ENCODE measurements at places on chromosomes 2 and 18.
A peak's percentile ranks its signal among the peaks of the same experiment; 100 is the strongest.

- no peak for DNase-seq
Observed at GRCh38 chr2:157246765-157247407, 10.6 kb upstream of the GALNT5 start.

- DNase-seq = peak; percentile 27
Observed at GRCh38 chr2:30666266-30666874, 140.9 kb downstream of the CAPN13 start.

- DNase-seq = no peak
Observed at GRCh38 chr2:188227713-188228112, 64.0 kb upstream of the GULP1 start.

DNA sequence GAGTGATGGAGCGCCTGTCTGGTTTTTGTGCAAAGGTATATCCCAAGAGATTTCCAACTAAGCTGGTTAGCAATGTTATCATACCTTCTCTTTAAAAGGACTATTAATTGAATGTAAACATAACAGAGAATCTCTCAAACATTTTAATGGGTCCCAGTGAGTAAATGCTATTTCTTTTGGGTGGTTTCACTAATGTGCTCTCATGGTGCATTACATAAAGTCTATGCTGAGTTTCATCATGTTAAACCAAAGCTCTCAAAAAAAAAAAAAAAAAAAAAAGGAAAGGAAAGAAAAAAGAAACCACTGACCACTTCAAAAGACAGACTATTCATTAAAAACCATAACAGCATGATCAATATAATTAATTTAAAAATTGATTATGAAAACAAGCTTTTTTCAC, 119.1 kb upstream of the SCN1A start:
- DNase-seq = no peak

DNA sequence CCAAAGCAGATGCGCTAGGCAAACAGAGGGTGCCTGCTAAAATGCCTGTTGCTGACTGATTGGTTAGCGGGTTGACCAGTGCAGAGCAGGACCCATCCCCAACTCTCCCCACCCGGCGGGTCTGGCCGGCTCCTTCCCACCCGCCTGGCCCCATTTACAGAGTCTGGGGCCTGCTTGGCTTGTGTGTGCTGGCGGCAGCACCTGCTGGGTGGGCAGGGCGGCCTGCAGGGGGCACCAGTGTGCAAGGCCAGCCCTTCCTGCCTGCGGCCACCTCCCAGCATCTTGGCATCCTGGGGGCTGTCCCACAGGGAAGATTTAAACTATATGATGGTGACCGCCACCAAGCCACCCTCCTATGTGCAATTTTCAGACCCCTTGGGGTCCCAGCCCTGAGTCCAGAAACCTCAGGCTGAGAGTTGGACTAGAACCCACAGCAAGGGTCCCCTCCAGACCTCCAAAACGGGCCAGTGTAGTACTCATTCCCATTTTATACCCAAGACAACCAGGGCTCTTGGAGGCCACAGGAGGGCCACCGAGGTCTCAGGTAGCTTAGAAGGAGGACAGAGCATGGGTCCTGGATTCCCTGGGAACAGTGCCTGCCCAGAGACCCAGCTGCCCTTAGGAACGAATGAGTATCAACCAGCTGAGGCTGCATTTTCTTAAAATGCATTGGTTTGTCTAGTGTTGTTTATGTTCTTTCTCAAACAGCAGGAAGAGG, 173.6 kb downstream of the SMAD7 start:
- peak; percentile 19 for DNase-seq

DNA sequence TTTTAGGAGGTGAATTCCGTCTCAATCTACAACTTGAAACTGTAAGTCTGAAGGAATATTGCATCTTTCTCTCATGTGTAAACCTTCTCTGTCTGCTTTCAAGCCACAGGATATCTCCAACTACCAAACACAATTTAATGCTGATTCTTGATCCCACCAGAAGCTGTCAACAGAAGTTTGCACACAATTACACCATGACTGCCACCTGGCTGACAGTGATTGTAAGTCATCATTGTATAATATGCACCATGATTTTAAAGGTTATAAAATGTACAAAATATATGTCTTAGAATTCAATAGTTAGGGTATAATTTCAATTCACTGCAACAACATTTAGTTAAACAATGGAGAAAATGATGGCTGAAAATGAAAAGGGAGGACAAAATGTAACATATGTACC, 18.4 kb downstream of the PREPL start:
- DNase-seq = peak; percentile 9

DNA sequence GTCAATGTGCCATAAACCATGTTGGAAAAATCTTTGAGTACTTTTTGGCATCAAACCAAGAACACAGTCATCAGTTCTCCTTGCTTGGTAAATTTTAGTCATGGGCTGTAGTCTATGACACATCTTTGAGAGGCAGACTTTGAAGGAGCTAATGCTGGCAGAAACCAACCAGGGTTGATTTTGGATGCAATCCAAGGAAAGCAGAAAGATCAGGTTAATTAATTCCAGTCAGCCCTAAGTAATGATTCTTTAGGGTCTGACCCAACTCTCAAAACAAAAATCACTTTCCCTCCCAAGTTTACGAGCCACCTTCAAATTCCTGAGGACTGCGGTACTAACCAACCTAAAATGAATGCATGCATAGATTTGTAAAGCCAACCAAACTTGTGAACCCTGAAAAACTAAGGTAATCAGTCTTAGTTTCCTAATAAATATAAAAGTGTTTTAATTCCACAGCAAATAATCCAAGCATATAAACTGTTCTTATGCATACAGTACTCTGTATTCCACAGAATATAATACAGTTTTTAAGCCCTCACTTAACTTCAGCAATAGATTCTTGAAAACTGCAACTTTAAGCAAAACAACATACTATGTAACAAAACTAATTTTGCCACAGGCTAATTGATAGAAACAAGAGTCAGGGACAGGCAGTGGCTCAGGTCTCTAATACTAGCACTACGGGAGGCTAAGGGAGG, 22.0 kb downstream of the AP1S3 start:
- DNase-seq = no peak

DNA sequence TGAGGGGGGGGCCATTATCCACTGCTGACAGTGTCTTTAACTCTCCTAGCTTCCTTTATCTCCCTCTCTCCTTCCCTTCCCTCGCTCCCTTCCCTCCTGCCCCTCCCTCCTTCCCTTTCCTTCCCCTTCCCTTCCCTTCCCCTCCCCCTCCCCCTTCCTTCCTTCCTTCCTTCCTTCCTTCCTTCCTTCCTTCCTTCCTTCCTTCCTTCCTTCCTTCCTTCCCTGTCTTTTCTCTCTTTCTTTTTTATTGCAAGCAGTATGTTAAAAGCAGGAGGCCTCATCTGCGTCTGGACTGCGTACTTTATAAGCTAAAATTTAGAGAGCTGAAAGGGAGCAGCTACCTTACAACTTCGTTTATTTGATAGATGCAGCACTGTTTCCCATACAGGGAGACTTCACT, 105.7 kb upstream of the PXDN start:
- no peak for DNase-seq

GRCh38 chr2:11457935-11458334, 8.0 kb downstream of the E2F6 start:
- DNase-seq = no peak

GRCh38 chr2:177970670-177971454, 101.7 kb downstream of the PDE11A start:
- no peak for DNase-seq

- no peak for DNase-seq
Observed at GRCh38 chr2:233426619-233427342, 72.5 kb downstream of the DGKD start.

DNA sequence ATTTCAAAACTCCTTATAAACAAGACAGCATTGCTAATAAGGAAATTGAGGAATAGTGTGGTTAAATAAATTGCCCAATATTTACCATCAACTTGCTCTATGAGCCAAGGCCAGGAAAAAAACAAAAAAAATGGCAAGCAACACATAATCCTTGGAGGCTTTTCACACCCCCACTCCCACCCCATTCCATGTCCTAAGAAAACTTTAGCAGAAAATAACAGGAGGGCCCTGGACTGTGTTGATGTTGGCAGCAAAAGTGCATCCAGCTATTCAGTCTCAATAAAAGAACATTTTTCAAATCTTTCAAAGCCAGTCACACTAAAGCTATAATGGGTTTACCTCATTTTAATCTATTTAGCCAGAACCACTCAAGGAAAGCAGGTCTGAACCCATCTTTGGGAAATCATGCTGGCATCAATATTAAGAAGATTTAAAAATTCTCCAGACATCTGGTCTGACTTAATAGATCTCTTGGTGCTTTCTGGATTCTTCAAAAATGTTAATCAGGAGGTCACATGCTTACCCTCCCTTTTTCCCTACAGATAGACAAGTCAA, 34.6 kb upstream of the STK17B start:
- DNase-seq = no peak

GRCh38 chr18:13527730-13528129, 198.6 kb downstream of the FAM210A start:
- DNase-seq = no peak

- no peak for DNase-seq
Observed at GRCh38 chr2:13596233-13596632, 879.5 kb downstream of the TRIB2 start.

- no peak for DNase-seq
Observed at GRCh38 chr2:128622371-128622770, 303.7 kb upstream of the HS6ST1 start.

GRCh38 chr2:133345638-133346037, 222.6 kb downstream of the NCKAP5 start:
- DNase-seq = no peak

- no peak for DNase-seq
Observed at GRCh38 chr2:197159661-197160211, 150.8 kb downstream of the ANKRD44 start.

GRCh38 chr2:218406949-218407618, 7.4 kb downstream of the CTDSP1 start:
- DNase-seq = no peak

GRCh38 chr2:151437630-151438029, 27.9 kb downstream of the RIF1 start:
- no peak for DNase-seq

- DNase-seq = no peak
Observed at GRCh38 chr2:237889811-237890210, 30.4 kb downstream of the RAMP1 start.

- peak; percentile 91 for DNase-seq
Observed at GRCh38 chr2:225379856-225380255, 19.7 kb upstream of the NYAP2 start.

DNA sequence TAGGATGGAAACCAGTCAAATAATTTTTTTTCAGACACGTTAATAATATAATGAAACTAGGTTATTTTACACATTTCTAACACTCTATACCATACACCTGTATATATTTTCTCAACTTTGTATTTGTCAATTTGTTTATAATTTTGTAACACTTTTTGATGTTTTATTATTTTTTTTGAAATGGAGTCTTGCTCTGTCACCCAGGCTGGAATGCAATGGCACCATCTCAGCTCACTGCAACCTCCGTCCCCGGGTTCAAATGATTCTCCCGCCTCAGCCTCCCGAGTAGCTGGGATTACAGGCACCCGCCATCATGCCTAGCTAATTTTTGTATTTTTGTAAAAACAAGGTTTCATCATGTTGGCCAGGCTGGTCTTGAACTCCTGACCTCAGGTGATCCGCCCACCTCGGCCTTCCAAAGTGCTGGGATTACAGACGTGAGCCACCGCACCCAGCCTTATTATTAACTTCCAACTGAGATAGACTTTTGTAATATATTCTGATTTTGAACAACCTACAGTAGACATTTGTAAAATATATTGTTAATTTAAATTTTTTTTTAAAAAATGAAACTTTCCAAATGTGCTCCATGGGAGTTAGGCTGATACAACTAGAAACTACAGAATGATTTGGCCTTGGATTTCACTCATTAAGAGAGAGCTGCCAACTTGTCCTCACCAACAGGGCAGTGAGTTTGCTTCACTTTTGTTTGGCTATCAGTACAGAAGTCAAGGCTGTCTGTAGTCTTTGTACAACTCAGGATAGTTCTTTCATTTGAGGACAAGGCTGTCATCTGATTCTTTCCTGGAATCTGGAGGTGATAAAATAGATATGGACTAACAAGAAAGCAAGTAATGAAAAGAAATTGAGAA, 33.9 kb upstream of the COBLL1 start:
- no peak for DNase-seq

GRCh38 chr2:174682578-174683391, 81.5 kb downstream of the CHRNA1 start:
- DNase-seq = peak; percentile 47

GRCh38 chr2:122528958-122529705, 773.7 kb downstream of the TSN start:
- DNase-seq = no peak

GRCh38 chr2:207489251-207489650, 40.5 kb upstream of the CREB1 start:
- DNase-seq = no peak

- no peak for DNase-seq
Observed at GRCh38 chr2:6881046-6881445, 3.5 kb downstream of the RSAD2 start.

GRCh38 chr2:86521922-86522321, 41.3 kb downstream of the CHMP3 start:
- no peak for DNase-seq

All from NCI-H2081 (cell line).